HS-27A (cell line): ENCODE measurements at places on chromosomes 13 and 19.
A peak's percentile ranks its signal among the peaks of the same experiment; 100 is the strongest.

GRCh38 chr19:48858984-48859710 is 9.3 kb downstream of the PLEKHA4 start:
- DNase-seq: no peak

DNA sequence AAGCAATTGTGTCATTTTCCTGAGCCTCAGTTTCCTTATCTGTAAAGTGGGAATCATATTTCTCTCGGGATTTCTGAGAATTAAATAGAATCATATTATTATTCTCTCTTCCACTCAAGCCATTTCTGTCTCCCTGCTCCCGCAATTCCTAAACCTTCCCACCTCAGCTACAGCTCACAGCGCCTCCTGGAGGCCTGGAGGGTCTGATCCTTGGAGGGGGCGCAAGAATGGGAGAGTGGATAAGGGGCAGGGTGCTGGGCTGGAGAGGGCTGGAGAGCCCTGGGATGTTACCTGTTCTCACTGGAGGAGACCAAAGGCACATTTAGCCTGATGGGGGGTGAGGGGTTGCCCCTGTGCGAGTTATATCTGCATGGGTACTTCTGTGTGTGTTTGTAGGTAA is 31.1 kb upstream of the CYP2S1 start:
- no peak for DNase-seq

DNA sequence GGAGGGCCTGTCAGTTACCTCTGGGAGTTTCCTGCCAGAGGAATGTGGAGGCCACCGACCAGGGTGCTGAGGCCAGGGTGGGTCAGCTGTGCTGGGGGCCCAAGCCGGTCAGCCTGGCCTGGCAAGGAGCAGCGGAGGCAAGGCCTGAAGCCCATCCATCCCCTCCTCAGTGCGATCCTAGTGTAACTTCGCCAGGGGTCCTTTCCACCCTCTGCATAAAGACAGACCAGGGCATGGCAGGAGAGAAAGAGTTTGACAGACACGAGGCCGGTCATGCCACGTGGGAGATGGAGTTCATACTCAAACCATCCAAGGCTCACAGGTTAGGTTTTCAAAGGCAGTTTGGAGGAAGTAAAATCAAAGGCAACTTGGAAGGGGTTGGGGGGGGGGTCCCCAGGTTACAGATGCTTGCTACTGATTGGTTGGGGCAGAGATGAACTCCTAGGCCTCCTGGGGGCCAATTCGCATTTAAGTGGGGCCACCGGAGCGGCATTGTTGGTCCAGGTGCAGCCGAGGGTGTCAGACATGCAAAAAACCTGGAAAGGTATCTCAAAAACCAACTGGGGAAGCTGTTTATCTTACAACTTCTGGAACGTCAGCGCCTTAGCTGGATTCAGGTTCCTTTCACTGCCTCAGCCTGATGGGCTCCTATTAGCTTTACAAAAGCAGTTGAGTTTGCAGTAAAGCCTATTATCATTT is 36.8 kb upstream of the DPRX start:
- DNase-seq: no peak

- DNase-seq: no peak
Observed at GRCh38 chr13:68481130-68481529, 1251.0 kb upstream of the PCDH9 start.

DNA sequence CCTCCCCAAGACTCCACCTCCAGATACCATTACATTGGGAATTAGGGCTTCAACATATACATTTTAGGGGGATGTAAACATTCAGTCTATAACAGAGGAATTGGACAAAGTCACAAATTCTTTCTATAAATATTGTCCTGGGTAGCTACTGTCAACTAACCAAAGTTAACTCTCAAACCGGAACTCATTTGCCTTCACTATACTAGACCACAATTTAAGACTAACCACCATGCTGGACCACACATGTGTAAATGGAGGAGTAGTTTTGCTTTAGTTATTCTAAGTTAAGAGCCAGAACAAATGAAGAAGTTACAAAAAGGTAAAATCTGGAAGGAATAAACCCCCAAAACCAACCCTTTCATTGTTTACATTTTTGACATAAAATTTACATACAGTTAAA is 222.8 kb downstream of the NDFIP2 start:
- DNase-seq: no peak

- no peak for DNase-seq
Observed at GRCh38 chr13:97111756-97112155, 110.4 kb upstream of the MBNL2 start.

DNA sequence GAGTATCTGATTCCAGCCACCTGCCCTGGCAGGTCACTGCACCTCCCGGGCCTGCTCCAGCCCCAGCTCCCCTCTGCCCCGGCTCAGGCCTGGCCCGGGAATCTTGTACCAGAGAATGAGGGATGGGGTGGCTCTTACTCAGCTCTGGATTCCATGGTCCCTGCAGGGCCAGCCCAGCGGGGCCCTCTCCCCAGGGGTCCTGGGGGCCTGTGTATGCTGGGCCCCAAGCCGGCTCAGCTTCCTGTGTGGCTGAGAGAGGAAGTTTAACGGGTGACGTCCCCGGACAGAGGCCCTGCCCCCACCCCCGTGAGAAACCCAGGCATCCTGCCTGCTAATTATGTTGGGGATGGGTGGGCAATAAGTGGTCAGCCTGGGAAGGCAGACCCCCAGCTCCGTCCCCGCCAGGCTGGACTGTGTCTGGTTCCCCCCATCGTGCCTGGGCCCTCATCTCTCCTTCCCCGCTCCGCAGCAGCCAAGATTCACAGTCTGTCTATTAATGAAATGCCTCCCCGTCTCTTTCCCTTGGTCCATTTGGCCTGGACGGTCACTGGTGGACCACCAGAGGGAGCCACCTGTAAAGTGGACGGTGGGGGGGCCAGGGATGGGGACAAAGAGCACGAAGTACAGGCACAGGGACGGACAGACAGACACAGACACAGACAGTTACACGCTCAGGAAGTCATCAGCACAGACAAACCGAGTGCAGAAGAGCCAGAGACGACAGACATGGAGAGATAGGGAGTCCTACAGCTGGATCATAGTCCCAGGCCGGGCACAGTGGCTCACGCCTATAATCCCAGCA is at the start of gene DENND1C:
DENND1C (minus strand) TSS at position 247 of the 802 bp plus-strand sequence; CDS start at position 155, 92 bp downstream.
- DNase-seq: no peak

GRCh38 chr19:13795595-13796300 is 505 bp downstream of the ZSWIM4 start:
- no peak for DNase-seq

- DNase-seq: no peak
Observed at GRCh38 chr19:31318790-31319425, 30.3 kb downstream of the TSHZ3 start.

GRCh38 chr13:73210218-73210883 is 151.5 kb downstream of the KLF5 start:
- DNase-seq: no peak

GRCh38 chr19:5037936-5038335 is 69.0 kb downstream of the KDM4B start:
- DNase-seq: no peak

- no peak for DNase-seq
Observed at GRCh38 chr13:33800646-33801186, 17.2 kb upstream of the RFC3 start.

- DNase-seq: no peak
Observed at GRCh38 chr13:35964863-35965180, 166.4 kb downstream of the DCLK1 start.

GRCh38 chr19:17953869-17954268 is 13.0 kb upstream of the KCNN1 start:
- no peak for DNase-seq

GRCh38 chr19:45250216-45250831 is 747 bp upstream of the MARK4 start:
- DNase-seq: no peak

DNA sequence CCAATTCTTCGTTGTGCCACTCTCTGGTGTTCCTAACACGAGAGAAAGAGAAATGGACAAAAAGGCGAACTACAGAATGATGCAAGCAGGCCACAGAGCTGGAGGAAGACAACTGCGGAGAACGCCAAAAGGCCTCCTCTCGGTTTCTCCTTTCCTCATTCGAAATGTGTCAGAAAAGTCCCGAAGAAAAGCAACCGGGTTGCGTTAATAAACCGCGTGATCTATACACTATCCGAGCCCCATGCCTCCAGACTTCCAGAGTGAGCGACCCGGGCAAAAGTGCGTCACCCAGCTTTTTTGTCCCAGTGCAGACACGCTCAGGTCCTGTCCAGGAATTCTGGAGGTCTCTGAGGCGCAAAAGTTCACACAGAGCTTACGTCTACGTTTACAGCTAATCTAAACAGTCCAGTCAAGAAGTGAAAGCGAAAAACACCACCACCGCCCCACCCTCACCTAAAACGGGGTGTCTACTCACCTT is 413 bp downstream of the N4BP2L2 start:
- peak; percentile 17 for DNase-seq

DNA sequence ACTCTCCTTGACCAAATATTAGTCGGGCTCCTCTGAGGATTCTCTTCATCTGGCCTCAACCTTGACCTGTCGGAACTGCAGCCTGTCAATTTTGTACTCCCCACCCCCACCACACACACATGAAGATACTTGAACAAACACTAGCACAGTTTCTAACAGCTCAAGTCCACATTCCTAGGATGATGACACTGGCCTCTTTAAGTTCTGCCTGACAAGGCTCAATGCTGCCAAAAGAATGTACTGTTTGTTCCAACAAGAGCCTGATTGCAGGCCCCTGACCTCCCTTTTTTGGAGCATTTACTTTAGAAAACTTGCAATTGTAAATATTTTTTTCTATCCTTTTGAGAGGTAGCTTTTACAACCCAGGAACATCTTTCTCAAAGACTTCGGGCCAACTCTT is 169.2 kb upstream of the IRS2 start:
- no peak for DNase-seq

DNA sequence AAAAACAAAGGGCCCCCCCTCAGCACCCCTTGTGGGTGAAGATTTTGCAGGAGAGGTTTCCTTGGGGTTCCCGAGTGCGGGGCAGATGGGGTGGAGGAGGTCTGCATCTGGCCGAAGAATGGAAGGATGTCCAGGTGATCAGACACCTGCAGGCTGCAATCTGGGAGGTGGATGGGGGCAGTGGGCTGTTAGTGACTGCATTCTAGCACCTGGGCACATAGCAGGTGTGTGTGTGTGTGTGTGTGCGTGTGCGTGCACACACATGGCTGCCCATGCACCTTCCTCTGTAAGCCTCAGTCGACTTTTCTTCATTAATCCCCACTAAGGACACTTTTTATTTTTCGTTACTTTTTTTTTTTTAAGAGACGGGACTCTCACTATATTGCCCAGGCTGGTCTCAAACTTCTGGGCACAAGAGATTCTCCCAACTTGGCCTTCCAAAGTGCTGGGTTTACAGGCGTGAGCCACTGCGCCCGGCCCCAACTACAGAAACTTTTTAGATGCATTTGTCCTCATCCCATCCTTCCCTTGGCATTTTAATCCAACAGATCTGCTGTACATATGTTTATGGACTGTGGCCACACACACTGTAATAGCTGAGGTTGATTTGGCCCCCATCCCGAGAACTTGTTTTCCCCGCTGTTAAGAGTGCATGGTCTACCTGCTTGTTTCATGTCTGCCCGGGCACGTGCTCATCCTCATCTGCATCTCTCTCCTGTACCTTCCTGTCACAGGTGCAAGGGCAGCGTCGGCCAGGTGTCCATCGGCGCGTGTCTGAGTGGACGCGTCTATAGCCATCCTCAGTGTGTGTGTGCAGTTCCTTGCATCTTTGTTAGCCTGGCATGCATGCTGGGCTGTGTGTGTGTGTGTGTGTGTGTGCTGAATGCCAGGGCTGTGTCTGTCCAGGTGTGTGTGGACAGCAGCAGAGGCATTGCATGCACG is 731 bp downstream of the MAG start:
- no peak for DNase-seq

DNA sequence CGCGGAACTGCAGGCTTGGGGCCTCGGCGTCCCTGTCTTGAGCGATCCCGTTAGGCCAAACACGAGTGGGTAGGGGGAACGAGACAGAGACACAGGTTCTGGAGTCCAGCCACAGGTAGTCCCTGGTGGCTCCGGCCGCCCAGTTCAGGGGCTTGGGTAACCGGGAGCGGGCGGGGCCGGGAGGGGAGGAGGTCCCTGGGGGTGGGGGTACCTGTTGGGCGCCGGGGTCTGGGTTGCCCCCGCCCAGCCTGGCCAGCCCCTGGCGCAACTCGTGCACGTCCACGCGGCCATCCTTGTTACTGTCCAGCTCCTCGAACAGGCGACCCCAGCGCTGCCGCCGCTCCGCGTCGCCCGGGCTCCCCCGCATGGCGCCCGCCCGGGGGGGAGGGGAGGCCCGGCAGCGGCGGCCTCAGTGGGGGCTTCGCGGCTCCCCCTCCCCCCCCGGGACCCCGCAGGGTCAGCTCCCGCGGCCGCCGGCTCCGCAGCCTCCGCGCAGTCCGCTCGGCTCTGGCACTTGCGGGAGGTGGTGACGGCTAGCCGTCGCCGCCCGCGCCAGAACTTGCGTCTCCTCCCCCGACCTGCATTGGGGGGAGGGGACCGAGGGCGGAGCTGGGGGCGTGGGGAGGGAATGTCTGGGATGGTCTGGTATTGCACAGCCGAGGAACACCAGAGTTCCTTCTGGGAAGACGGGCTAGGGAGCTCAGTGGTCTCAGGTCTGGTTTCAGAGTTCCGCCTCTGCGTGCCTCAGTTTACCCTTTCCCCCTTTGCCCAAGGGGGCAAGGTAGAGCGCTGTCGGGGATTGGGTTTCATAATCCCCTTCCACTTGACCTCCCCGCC is at the start of gene SLC25A23:
SLC25A23 (minus strand) TSS at position 531 of the 837 bp plus-strand sequence; CDS start at position 367, 164 bp downstream.
- DNase-seq: peak; percentile 26

DNA sequence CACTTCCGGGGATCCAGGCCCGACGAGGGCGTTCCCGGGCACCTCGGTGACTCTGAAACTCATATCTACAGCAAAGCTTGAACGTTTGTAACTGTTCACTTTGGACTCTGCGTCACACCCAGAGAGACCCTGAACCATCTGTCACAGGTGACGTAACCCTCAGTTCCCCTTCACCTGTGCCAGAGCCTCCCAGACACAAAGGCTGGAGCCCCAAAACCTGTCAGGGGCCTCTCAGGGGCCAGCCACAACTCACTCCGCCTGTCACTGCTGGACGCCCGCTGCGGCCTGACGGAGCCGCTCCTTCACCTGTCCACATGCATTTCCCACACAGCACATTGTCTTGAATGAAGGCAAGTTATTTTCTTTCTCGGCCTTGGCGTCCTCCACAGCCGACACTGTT is 8.0 kb downstream of the RASA3 start:
- DNase-seq: no peak

DNA sequence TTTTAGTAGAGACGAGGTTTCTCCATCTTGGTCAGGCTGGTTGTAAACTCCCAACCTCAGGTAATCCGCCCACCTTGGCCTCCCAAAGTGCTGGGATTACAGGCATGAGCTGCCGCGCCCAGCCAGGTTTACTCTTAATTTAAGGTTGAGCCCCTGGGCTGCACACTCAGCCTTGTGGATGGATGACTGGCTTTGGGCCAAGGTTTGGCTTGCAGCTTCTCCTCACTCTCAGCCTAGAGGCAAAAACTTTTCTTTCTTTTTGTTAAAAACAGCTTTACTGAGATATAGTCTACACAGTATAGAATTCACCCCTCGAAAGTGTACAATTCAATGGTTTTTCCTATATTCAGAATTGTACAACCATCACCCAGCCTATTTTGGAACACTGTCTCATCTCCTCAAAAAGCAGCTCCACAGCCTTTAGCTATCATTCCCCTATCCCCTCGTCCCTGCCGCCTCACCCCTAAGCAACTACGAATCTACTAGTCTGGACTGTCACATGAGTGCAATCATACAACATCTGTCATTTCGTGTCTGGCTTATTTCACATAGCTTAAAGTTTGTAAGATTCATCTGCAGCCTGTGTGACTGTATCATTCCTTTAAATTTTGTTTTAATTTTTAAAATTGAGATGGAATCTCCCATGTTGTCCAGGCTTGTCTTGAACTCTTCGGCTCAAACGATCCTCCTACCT is 14.5 kb upstream of the TSPAN16 start:
- DNase-seq: no peak
